Nephron progenitor cell (in vitro differentiated cells): ENCODE measurements at places on chromosomes 2 and 18.

GRCh38 chr2:122883849-122884248 is 1128.4 kb downstream of the TSN start:
- no peak for DNase-seq

GRCh38 chr2:119435081-119435952 is 3.7 kb downstream of the TMEM37 start:
- DNase-seq = no peak

GRCh38 chr2:134144081-134144596 is 109.7 kb upstream of the MGAT5 start:
- DNase-seq = no peak

DNA sequence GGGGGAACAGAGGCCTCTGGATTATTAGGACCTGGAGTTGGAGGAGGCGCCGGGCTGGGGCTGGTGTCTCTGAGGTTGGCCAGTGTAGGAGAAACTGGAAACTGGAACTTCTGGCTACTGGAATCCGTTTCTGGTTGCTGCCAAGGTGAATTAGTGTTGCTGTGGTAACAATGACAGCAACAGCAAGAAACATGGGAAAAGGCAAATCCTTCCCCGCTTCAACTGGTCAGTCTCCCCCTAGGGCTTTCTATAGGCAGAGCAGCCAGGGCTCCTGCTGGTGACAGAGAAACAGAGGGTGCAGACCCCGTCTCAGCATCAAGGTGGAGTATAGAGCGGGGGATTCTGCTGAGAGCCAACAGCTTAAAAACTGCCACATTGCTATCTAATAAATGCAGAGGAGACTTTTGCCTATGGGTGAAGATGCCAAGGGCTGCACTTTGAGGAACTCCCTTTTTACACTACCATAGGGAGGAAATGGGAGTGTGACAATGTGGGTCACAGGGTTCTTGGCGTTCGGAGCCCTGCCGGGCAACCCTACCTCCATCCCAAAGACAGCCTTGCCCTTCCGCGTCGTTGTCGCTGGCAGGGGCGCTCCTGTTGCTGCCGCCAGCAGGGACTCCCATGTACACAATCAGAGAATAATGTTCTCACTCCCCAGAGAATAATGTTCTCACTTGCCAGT is 81.4 kb upstream of the CABLES1 start:
- DNase-seq = peak; percentile 41

DNA sequence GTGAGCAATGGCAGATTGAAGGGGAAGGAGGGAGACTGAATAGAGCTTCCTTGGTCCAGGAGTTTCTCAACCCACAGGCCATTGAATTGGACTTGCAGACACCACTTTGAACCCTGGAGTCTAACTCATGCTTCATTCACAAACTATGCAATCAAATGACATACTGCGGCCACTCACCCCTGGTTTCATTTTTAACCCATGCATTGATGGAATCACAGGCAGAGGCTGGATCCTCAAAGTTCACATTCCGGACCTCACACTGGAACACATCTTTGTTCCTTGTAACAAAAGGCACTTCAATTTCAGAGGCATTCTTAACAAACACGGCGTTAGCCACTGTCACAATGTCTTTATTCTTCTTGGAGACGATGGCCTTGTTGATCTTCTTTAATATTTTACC is 40.7 kb downstream of the MRPL44 start:
- no peak for DNase-seq

DNA sequence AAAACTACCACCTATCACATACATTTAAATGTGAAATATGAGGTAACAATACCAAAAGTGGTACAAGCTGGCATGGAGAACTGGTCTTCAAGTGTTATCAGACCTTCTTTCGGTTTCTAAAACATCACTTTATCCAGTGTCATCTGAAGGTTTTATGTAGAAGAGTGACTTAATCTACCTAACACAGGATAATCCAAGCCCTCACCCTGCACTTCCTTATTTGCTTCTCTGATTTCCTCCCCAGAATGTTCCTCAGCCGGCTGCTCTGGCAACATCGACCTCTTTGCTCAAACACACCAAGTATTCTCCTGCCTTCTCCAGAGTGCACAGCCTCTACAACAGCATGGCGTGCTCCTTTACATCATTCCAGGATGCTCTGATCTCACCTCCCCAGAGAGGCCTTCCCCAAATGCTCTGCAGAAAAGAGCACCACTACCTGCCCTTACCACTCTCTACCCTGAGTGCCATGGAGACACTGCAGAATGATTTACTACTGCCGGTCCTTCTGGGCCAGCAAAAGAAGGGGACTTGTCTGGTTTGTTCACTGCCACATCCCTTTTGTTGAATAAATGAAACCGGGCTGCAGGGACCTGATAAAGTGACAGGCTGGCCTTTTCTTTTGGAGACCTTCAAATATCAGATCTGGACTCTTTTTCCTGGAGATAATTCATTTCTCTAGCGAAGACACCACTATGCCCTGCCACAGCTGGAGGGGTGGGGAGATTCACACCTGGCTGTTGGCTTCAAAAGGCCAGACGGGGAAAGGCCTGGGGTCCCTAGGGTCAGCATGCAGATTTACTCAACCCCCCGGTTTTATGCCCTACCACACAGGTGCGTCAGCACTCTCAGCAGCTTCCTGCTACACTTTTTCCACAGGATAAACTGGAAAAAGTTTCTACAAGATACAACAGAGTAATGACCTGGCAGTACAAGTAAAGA is 42.0 kb downstream of the TTR start:
- no peak for DNase-seq

- no peak for DNase-seq
These were observed 22.2 kb downstream of the ZNF516 start for GRCh38 chr18:76472829-76473228.

DNA sequence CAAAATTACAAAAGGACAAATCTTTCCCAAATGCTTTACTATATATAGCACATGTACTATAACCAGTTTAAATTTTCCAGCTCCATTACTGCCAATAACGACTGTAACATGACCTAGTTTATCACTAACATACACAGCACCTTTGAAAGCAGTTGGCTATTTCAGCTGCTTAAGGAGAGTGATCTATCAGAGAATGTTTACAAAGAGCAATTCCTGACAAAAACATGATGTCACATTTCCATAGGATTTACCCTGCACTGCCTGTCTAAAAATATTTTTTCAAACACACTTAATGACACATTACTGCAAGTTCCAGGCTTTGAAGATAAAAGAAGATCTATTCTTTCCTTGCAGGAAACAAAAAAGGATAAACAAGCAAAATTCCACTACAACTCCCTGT is 40.6 kb downstream of the ZNF516 start:
- DNase-seq = no peak

DNA sequence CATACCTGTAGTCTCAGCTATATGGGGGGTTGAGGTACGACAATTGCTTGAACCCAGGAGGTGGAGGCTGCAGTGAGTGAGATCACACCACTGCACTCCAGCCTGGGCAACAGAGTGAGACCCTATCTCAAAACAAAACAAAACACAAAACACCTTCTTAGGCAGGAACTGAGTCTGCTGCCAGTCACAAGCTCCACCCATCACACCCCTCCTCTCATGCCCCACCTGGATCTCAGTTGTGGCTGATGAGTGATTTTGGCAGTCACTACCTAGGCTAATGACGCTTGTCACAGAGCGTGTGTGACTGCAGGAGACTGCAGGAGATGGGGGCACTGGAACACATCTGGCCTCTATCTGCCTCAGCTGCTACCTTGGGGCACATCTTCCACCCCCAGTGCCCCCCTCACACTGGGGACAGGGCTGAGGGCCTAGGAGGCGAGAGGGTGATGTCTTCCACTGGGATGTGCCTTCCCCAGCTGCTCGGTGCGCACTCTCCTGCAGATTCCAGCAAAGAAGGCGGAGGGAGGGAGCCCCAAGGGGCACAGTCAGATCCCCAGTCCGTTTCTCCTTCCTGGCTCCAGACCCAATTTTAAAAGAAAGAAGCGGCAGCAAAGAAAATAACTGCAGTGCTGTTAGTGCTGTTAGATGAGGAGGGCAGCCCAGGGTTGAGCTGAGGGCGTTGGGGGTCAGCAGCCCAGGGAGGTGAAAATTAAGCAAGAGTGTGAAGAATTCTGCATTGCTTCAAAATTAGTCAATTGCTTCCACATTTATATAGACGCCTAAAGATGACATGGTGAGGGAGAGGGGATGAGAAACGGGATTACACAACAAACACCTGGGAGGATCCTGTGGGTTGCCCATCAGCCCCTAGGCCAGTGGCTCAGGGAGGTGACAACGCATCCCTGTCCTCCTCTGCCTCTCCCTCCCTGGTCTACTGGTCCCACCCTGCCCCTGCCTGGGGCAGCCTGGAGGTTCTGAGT is 143.6 kb upstream of the HAAO start:
- DNase-seq = no peak

DNA sequence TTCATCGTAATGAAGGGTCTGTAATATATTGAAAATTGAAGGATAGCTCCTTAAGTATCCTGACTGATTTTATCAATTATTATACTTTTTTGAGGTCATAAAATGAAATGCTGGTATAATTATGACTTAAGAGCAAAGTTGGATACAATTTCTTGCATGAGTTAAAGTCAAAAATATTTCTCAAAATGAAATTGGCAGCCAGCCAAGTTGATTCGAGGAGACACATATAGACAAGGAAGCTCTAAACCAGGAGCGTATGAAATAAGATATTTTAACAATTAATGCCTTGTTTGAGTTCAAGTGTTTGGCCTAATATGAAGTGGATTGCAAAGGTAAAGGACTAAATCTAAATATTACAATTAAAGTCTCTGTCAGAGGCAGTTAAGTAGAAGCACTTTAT is 260.4 kb upstream of the DSEL start:
- no peak for DNase-seq

GRCh38 chr2:204655101-204655500 is 109.8 kb downstream of the PARD3B start:
- DNase-seq = no peak

DNA sequence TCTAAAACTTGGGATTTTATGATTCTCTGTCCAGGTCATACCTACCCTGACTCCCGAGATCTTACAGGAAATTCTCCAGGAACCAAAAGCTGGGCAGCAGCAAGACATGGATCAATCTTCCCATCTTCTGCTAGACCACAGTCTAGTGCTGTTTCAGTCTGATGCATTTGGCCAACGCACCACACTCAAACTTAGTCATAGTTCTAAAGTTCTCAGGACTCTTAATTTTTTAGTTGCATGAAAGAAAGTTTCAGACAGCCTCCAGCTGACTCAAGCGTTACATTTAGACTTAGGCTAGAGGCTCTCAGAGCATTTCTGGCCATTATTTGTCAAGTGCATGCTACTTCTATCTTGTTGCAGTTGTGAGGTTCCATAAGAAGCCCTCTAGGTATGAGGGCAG is 230.1 kb upstream of the CCDC150 start:
- no peak for DNase-seq

- no peak for DNase-seq
These were observed 57.5 kb downstream of the KANSL1L start for GRCh38 chr2:210113614-210114235.
